Spleen (tissue), 13 donors: ENCODE measurements at places on chromosomes 1 and 21. TPM values are rescaled to one million over a fixed set of nuclear protein-coding genes. Genes with fewer than 3 reads are reported as not detected.

DNA sequence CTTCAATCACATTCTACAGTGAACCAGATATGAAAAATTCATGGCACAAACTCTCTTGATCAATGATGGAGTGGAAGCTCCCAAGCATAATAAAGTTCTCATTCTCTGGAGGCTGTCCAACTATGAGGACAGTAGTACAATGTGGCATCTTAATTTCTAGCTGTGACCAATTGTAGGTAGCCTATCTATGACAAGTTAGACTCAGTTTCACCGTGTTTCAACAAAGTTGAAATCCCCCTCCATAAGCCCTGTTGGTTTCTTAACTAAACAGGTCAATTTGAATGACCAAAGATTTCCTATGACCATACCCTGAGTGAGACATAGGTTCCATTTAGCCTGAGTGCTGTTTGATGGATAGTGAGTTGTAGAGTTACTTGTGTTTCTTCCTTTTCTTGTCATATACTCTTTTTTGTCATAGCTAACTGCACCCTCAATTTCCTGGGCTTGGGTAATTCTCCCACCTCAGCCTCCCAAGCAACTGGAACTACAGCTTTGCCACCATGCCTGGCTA lies 11.8 kb downstream of the PATJ start:
- no peaks in the 10 kb centered on the region for H3K27me3 ChIP-seq
- H3K4me1 ChIP-seq = no peaks in the 10 kb centered on the region
- H3K27ac ChIP-seq = no peak overlapping the region
- H3K36me3 ChIP-seq = no peaks in the 10 kb centered on the region
- H3K4me3 ChIP-seq = no peak overlapping the region

CD1E gene
- 0.10 TPM for polyA plus RNA-seq

DNAJC28 gene
- 0.87 TPM for polyA plus RNA-seq

CRYBG2 gene
- 1.5 TPM for polyA plus RNA-seq

CCDC24 gene
- 25.9 TPM for polyA plus RNA-seq
